Activated T-helper 2 cell treated with anti-CD3 and anti-CD28 coated beads, Interferon-gamma antibody, Interleukin-2, Interleukin-4, amounts not matched to agents 10 μg/mL and 5 μg/mL and 100 μg/mL, durations not matched to agents 14 hours and 24 hours and 36 hours (primary cell): ENCODE measurements at places on chromosomes 5 and 9.

- no peak for DNase-seq
Observed at GRCh38 chr5:10607666-10608073, 43.8 kb downstream of the ANKRD33B start.

- DNase-seq = peak; percentile 31
Observed at GRCh38 chr5:107670932-107671741, at the start of gene EFNA5. TSS of gene EFNA5 (minus strand) at chr5:107670937.

- no peak for DNase-seq
Observed at GRCh38 chr9:110208031-110208430, at the start of gene C9orf152. TSS of gene C9orf152 (minus strand) at chr9:110208159. CDS start at chr9:110207579, 580 bp downstream.

GRCh38 chr5:157388111-157388710 is 71.8 kb upstream of the NIPAL4 start:
- no peak for DNase-seq

DNA sequence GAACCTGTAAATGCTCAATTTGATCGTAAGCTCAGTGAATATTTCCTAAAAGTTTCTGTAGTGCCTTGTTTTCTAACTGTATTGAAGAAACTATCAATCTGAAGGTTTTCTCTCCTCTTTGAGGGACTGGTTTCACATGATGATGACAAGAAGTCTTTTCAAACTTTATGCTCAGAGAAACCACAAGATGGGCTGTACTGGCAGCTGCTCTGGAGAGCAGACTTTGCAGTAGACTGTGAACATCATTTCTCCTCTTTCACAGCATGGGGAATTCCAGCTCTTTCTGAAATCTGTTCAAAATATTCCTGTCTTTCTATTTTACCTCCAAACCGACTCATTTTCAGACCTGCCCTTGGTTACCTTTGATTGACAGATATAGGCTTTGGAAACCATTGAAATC is 194.4 kb downstream of the IZUMO3 start:
- DNase-seq = no peak

DNA sequence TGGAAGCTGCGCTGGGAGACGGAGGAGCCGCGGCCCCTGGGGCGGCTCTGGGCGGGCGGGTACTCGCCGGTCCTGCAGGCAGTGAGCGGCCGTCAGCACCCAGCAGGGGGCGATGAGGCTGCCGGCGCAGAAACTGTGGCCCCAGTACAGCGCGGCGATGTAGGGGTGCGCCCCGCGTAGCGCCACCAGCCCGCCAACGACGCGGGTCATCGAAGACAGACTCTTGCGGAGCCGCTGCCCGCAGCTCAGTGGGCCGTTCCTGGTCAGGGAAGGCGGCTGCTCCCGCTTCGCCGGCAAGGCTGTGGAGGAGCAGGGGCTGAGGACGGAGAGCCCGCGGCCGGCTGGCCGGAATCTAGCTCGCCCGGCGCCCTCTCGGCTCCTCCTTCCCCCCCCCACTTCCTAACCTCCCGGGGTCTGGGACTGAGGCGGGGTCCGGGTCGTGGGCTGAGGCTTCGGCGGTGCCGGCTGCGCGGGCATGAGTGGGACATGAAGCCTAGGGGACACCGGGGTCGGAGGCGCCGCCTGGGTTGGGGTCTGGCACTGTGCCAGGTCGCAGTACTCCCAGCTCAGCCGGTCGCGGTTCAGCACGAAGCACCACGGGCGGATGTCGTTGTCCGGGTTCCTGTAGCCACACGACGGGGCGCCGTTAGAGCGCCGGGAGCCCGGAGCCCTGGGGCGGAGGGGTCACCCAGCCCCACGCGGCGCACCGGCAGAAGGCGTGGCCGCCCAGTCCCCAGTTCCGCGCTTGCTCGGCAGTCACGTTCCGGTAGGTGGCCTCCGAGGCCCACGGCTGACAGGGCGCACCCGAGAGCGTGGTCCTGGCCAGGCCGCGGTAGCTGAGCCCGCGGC is 3.6 kb upstream of the PFN3 start:
- DNase-seq = peak; percentile 81

DNA sequence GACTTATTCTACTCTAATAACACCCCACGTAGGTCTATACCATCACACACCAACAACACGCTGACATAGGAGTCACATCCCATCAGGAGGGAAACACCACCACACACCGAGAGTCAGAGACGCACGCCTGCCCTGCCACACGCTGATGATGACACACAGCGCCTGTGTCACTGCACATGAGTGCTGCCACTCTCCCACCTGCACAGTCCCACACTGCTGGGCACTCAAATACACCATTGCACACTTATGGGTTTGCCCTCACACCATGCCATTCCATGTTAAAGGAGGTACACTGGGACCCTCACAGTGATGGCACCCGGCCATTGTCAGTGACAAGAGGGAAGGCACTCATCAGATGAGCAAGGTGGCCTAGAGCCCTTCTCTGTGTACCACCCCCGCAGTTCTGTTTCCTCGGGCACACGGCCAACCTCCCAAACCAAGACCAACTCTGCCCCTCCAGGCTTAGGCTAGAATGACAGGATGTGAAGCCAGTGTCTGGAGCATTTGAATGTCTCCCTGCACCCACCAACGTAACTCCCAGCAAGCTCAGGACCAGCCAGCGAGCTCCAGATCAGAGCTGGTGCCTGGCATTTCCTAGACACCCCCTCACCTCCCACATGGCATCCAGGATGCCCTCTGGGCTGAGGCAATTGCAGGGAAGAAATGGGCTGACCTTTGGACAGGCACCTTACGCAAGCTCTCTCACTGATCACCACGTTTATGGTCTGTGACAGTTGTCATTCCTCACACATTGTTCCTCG is 3.6 kb upstream of the CPLX2 start:
- no peak for DNase-seq

GRCh38 chr9:135743546-135744332 is 41.8 kb downstream of the KCNT1 start:
- DNase-seq = no peak

- no peak for DNase-seq
Observed at GRCh38 chr5:82129723-82130285, 148.3 kb downstream of the RPS23 start.

DNA sequence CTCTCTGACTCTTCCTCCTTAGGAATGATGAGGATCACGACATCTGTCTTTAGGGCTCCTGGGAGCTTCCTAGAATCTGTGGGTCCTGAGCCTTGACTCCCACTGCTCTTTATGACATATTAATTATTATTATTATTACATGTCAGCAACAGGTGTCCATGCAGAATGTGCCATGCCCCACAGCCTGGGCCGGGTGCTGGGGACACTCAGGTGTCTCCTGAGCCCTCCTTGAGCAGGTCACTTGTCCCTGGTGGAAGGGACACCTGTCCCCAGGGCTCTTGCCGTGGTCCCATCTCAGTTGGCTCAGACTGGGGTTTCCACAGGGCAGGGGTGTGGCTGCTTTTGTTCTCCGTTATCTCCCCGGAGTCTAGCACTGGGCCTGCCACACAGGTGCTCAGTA is 34.2 kb downstream of the PTGES start:
- no peak for DNase-seq

GRCh38 chr5:136153581-136154236 is 21.1 kb downstream of the SMAD5 start:
- DNase-seq = no peak

GRCh38 chr9:117091529-117091928 is 323.3 kb downstream of the ASTN2 start:
- DNase-seq = no peak

- no peak for DNase-seq
Observed at GRCh38 chr5:125057912-125058826, 311.7 kb upstream of the ZNF608 start.

- DNase-seq = no peak
Observed at GRCh38 chr5:181039931-181040630, at the start of gene BTNL9. TSS of gene BTNL9 (plus strand) at chr5:181040266. CDS start at chr5:181045490, 5,224 bp downstream.

- DNase-seq = no peak
Observed at GRCh38 chr5:95241635-95242034, 43.3 kb downstream of the MCTP1 start.

DNA sequence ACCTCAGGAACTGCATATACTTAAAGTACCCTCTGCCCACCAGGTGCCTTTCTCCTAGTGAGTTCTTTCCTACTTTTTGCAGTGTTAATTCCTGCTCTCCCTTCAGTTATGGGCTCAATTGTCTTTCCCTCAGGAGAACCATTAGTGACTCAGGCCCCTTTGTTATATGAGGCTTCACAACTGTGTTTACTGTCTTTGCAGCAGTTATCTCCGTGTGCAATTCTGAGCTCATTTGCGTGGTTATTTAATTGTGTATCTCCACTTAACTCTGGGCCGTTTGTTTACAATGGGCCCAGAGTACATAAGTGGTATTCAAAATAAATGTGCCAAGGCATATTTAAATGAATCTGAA is 9.6 kb downstream of the FBXO38 start:
- DNase-seq = no peak

DNA sequence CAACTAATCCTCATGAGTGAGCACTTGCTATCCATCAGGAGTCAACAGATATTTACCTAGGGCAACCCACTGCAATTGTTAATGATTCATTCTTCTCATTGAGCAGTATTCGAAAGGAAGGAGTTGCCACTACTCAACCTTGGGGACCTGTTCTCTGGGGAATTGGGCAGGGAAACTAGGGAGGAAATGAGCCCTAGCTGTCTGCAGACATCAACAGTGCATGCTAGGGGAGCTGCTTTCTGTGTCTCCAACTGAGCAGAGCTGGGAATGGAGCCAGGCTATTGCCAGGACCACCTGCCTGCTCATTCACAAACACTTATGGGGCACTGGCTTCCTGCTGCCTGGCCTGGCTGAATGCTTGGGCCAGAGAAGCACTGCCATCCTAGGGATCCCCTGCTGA is 183.4 kb downstream of the TMEM38B start:
- no peak for DNase-seq

- DNase-seq = no peak
Observed at GRCh38 chr5:172380987-172381643, 73.2 kb downstream of the SH3PXD2B start.

- no peak for DNase-seq
Observed at GRCh38 chr5:151253605-151253950, 593 bp downstream of the GM2A start.

DNA sequence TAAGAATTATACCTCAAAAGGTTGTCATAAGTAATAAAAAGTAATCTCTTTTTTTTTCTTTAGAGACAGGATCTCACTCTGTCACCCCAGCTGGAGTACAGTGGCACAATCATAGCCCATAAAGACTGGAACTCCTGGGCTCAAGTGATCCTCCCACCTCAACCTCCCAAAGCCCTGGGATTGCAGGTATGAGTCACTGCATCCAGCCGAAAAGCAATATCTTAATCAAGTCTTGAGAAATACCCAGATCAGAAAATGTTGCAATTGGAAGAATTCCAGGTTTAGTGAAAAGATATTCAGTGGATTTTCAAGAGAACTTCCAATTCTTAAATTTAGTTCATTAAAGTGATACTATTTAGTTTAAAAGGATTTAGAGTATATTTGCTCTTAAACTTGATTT is 40.9 kb upstream of the IDNK start:
- no peak for DNase-seq

DNA sequence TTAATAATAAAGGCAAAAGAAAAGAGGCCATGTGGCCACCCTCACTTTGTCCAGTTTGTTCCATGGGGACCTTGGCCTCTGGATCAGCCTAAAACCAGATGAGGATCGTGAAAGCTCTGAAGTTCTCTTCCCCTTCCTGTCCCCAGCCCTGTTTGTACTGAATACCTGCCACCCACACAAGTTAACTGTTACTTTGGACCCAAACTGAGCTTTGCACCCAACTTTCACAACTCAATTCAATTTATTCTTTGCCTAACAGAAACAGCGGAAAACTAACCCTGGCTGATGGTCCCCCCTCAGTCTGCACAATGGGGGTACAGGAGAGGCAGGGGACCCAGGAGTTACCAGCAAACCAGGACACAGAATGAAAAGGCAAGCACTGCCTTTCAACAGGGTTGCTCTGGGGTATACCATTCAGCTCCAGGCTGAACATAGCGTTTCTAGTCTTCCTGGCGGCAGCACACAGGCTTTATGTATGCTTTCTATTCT is 28.2 kb downstream of the ABCA1 start:
- DNase-seq = no peak

DNA sequence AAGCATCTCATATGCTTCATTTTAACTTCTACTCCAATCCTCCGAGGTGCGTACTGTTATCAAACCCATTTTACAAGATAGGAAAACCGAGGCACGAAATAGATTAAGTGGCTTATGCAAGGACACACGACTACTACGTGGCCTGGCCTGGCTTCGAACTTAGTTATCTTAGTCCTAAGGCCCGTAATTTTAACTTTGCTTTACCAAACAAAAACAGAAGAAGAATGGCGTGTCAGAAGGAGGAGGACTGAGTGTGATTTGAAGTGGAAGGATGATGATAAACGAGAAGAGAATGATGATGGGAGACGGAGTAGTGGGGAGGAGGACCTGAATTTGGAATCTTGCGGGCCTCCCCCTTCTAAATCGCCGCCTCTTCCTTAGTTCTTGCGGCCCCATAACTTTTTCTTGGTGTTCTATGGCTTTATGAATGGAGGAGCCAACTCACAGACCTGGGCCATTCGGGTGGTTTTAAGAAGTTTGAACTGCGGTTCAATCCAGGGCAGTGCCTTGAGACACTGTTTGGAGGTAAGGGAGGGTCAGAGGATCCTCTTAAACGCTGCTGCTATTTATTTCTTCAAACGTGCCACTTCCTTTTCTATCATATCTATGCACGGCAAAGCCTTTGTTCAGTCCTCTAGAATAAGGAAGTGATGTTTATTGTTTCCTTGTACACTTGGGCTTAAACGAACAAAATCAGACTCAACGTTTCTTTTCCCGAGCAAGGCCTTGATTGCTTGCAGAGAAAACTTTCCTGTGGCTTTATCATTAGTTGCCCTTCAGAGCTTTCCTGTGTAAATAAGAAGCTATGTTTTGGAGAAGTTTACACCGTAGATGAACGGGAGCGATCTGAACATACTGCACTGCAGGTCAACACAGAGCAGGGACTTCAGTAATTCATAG is 795 bp downstream of the CNOT8 start:
- peak; percentile 17 for DNase-seq

GRCh38 chr5:139364466-139364865 is 18.6 kb downstream of the SLC23A1 start:
- DNase-seq = no peak

GRCh38 chr5:172453206-172453985 is 929 bp downstream of the SH3PXD2B start:
- DNase-seq = no peak

GRCh38 chr5:36570301-36571095 is 35.9 kb upstream of the SLC1A3 start:
- no peak for DNase-seq

DNA sequence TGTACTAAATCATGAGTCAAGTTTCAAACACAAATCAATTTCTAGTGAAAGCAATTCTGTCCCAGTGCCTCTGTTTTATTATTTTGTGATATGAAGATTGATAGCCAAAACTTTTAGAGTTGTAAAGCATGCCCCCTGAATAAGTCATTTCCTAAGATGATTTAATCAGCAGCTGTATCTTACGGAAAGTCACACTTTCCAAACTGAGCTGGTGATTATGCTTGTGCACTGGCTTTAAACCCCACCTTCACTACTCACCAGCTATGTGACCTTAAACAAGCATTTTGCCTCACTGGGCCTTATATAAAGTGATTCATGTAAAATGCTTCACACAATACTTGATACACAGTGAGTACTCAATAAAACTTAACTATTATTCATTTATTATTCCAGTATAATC is 78.1 kb downstream of the EDIL3 start:
- no peak for DNase-seq

GRCh38 chr5:119275146-119275545 is 80.7 kb upstream of the TNFAIP8 start:
- DNase-seq = no peak

GRCh38 chr5:61332851-61333320 is 828 bp downstream of the ZSWIM6 start:
- no peak for DNase-seq

GRCh38 chr5:7395947-7396712 is at the start of gene ADCY2:
TSS of gene ADCY2 (plus strand) at chr5:7396138. CDS start at chr5:7396297, 159 bp downstream.
- no peak for DNase-seq

GRCh38 chr5:139872052-139872766 is 76.6 kb downstream of the PSD2 start:
- DNase-seq = no peak
